ENCODE measurements at places on chromosomes 13 and 19.

DNA sequence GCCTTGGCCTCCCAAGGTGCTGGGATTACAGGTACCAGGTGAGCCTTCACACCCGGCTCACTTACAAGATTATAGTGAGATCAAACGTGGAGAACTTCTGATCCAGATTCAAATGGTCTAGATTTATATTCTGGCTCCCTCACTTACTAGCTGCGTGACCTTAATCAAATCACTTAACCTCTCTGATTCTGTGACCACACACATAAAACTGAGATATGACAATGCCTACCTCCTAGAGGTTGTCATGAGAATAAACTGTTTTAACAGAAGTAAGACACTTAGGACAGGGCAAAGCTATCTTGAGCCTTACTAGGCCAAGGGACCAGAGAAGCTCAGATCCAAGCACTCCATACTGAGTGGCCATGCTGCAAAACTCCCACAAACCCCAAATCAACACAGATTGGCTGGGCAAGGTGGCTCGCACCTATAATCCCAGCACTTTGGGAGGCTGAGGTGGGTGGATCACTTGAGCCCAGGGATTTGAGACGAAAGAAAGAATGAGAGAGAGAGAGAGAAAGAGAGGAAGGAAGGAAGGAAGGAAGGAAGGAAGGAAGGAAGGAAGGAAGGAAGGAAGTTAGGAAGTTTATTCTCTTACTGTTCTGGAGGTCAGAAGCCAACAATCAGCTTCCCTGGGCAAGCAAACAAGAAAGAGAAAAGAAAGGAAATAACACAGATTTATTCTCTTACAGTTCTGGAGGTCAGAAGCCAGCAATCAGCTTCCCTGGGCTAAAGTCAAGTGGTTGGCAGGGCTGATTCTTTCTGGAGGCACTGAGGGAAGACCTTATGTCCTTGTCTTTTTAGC lies 46.1 kb upstream of the MAP3K10 start:
- DNase-seq, result no peak

- no peak for DNase-seq
These were observed 208.0 kb downstream of the LHFPL6 start for GRCh38 chr13:39394796-39395678.

- no peak for DNase-seq
These were observed 5.8 kb downstream of the TM6SF2 start for GRCh38 chr19:19267305-19267704.

- no peak for DNase-seq
These were observed 4.1 kb downstream of the TLE2 start for GRCh38 chr19:3024870-3025548.

- DNase-seq, result no peak
These were observed 3.9 kb downstream of the RPL28 start for GRCh38 chr19:55389386-55390317.

DNA sequence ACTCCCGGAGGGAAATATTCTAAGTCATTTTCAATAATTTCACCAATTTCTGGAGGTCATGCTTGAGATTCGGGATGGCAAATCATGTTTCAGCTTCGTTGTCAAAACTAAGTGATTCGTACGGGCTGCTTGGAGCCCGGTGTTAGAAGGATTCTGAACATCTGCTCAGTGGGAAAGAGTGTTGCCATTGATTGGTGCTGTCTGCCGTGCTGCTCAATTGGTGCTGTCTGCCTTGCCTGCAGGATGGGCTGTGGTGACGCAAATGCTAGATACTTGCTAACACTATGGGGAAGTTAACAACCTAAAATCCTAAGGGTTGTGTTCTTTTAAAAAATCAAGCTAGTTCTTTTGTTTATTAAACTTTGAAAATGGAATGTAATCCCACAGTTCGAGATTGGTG lies 17.3 kb upstream of the CACNG8 start:
- no peak for DNase-seq

GRCh38 chr19:41325947-41326706 lies 16.2 kb downstream of the CCDC97 start:
- DNase-seq, result no peak

- no peak for DNase-seq
These were observed 135.0 kb downstream of the CRYL1 start for GRCh38 chr13:20390526-20391175.

GRCh38 chr19:54916822-54917221 lies 10.9 kb downstream of the NCR1 start:
- no peak for DNase-seq

GRCh38 chr19:20371911-20372310 lies 193.7 kb downstream of the ZNF737 start:
- no peak for DNase-seq

DNA sequence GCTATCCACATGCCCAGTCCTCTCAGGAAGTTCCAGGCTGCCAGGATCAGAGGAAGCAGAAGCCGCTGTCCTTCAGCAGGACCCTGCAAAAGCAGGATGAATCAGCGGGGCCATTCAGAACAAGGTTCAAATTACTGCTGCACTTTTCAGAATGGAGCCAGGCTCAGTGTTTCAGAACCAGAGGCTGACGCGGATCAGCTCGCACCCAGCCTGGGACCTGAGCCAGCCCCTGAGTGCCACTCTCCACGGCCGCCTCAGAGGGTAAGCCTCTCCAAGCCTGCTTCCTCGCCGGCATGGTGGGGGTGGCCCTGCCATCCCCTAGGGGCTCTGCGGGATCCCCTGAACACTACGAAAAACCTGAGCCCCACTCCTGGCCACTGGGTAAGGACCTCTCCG lies 24.7 kb downstream of the RASA3 start:
- DNase-seq, result no peak

DNA sequence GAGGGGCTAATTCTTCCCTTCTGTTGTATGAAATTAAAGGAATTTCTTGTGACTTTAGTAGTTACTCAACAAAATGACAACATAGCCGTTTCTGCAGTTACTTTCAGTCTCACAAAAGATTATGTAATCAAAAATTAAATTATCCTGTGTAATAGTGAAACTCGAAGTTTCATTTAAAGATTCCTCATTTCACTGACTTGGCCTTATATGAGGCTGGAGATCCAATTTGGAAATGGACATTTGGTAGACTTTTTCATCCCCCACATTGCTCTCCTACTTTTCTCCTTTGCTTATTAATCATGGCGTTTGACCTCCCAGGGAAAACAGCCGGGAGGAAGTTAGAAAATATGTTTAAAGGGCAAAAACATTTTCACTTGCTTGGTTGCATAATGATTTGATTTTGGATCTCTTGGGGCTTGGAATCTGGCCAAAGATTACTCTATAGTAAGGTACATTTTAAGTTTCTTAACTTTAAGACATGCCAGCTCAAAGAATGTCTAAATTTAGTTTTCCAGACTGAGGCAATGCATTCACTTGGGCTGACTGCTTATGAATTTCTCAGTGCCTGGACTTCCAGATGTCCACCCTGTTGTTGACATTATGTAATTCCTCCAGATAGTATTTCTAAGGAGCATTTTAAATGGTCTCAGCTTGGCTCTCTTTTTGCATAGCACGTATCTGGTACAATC lies 1364.9 kb upstream of the MIR17HG start:
- DNase-seq, result no peak

DNA sequence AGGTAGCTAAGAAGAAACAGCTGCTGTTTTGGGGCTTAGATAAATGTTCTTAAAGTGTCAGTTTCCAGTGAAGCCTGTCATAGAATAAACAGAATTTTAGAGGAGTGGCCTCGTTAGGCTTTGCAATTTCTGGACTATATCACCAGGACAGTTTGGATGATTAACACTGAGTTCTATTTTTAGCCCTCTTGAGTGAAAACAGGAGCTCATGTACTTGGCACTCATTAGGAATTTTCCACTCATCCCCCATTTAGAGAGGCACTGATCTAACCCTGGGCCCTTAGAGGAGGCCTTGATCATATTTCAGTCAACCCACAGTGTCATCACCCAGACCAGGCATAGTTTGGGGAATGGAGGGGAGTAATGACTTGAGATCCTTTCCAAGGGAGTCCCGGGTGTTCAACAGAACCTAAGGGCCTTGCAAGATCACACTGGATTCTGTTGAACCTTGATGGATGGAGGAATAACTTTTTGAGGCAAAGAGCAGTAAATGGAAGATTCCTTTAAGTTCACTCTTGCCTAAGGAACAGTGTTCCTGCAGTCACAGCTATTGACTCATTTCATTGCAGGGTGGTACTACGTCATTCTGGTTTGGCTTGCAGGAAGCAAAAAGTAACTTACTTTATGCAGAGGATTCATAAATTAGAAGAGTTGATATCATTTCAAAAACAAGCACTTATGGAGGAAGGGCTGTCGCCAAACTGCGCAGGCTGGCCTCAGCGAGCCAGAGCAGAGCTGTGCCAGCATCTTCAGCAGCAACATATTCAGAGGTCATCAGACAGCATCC lies 160.2 kb downstream of the SLC7A1 start:
- DNase-seq, result no peak

GRCh38 chr19:15829786-15830185 lies 14.3 kb upstream of the OR10H1 start:
- no peak for DNase-seq

DNA sequence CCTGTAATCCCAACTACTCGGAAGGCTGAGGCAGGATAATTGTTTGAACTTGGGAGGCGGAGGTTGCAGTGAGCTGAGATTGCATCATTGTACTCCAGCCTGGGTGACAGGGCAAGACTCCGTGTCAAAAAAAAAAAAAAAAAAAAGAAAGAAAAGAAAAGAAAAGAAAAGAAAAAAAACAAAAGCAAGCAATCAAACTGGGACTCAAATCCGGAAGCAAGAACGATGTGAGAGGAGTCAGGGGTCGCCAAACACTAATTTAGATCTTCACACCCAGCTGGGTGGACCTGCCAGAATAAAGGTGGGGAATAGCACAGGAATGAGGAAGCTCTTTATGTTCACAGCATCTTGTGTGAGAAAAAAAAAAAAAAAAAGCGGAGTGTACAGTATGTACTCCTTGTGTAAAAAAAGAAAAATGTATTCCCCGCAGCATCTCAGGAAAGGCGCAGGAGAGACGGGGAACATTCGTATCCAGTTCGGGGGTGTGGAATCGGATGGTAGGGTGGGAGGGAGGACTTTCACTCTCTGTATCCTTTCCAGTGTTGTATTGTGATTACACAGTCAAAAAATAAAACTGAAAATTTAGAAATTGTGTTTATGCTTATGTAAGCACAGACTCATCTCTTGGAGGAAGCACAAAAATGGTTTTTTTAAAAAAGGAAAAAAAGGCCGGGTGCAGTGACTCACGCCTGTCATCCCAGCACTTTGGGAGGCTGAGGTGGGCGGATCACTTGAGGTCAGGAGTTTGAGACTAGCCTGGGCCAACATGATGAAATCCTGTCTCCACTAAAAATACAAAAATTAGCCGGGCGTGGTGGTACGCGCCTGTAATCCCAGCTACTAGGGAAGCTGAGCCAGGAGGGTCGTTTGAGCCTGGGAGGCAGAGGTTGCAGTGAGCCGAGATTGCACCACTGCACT lies 7.6 kb downstream of the DNAJB1 start:
- no peak for DNase-seq

DNA sequence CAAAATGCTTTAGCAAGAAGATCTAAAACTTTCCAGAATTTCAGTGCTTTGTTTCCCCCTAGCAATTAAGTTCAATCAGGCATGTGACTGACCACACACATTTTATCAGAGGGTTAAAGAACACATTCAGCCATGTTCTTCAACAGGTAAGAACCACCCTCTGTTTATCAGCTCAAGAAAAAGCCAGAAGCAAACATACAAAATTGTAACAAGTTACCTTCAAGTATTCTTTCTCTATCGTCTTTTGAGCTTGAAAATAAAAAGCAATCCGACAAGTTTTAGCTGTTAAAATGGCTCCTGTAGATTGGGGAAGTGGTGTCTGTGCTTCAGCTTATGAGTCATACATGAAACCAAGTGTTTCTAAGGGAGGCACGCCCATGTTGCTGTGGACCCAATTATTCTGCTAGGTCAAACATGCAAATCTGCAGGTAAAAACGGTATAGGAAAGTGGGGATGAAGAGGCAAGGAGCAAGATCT lies at the start of gene ELF1:
Gene ELF1 (minus strand): TSS at position 306 of the 477 bp plus-strand sequence. CDS start 37,262 bp downstream, outside the sequence.
- peak; percentile 30 for DNase-seq

- DNase-seq, result no peak
These were observed 362 bp downstream of the WTIP start for GRCh38 chr19:34481861-34482379.

GRCh38 chr19:7861619-7862412 lies 12.4 kb downstream of the PRR36 start:
- DNase-seq, result no peak

- no peak for DNase-seq
These were observed 79.9 kb downstream of the RNASEH2B start for GRCh38 chr13:50989476-50989875.

DNA sequence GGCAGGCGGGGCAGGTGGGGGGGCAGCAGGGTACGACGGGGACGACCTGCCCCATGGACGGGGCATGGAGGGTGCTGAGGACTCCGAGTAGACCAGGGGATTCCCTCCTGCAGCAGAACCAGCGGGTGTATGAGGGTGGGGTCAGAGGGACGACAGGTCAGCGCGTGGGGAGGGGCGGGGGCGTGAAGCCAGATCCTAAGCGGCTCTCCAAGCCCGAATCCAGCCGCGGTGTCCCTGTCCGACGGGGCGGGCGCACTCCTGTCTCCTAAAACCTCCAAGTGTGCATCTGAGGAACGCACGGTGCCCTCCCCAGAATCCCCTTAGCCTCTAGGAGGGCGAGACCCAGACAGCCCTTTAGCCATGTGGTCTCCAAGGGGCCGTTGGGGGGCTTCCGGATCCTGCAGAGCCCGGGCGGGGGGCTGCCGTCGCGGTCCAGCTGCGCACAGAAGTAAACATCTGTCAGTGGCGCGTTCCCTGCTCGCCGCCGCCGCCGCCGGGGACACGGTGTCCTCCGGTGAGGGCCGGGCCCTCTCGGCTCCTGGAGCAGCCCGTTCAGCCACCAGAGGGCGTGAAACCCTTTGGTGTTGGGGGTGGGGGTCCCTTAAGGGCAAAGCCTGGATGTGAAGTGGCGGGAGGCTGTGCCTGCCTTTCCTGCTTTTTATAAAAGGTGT lies 730 bp downstream of the NRTN start:
- DNase-seq, result peak; percentile 25

DNA sequence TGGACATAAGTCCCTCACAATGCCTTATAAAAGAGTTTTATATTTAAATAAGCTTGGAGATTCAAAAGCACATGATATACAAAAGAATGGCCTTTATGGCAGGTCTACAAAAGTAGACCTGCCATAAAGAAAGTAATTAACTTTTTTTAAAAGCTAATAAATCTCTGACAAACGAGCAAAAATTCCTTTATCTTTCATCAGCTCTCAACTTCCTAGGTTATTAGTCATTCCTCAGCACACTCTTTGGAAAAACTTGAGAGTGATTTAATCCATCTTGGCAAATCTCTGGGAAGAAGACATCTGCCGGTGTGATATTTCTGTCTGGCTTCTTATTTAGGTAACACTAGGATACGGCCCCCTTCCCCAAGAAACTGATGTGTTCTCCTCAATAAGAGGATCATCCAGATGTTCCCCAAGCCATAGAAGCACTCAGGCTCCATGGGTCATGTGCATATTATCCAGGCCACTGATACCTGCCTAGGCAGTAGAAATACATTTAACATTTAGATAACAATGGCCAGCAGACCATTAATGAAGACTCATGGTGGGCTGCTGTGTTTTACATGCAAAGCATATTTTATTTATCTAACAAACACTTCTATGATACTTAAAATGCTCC lies 372.7 kb downstream of the LIG4 start:
- DNase-seq, result no peak

Measured in activated T-helper 1 cell treated with anti-CD3 and anti-CD28 coated beads, Interleukin-2, amount 50 U/mL, for 16 hours (primary cell).